ENCODE measurements at places on chromosomes 7 and 10.

- H3K4me1 ChIP-seq = no peaks in the 10 kb centered on the region
- no peak overlapping the region for H3K27ac ChIP-seq
- H3K36me3 ChIP-seq = no peaks in the 10 kb centered on the region
- no peak overlapping the region for H3K4me3 ChIP-seq
- peaks cover 10% of the 10 kb centered on the region for H3K27me3 ChIP-seq
These were observed 188.1 kb upstream of the MYO3A start for GRCh38 chr10:25745976-25746375.

GRCh38 chr7:100022621-100023020 is 7.2 kb downstream of the ZKSCAN1 start:
- no peaks in the 10 kb centered on the region for H3K27me3 ChIP-seq
- no peak overlapping the region for H3K4me3 ChIP-seq
- DNase-seq = no peak
- peaks cover 79% of the 10 kb centered on the region for H3K36me3 ChIP-seq
- peaks cover 24% of the 10 kb centered on the region for H3K4me1 ChIP-seq

- H3K27ac ChIP-seq = no peak overlapping the region
- no peaks in the 10 kb centered on the region for H3K27me3 ChIP-seq
- no peak for DNase-seq
These were observed 158.9 kb downstream of the KLF6 start for GRCh38 chr10:3625959-3626751.

GRCh38 chr10:108249940-108250339 is 1085.4 kb upstream of the SORCS1 start:
- no peak overlapping the region for H3K4me3 ChIP-seq
- H3K27me3 ChIP-seq = no peaks in the 10 kb centered on the region
- peaks cover 3% of the 10 kb centered on the region for H3K4me1 ChIP-seq
- DNase-seq = no peak
- H3K27ac ChIP-seq = no peak overlapping the region

DNA sequence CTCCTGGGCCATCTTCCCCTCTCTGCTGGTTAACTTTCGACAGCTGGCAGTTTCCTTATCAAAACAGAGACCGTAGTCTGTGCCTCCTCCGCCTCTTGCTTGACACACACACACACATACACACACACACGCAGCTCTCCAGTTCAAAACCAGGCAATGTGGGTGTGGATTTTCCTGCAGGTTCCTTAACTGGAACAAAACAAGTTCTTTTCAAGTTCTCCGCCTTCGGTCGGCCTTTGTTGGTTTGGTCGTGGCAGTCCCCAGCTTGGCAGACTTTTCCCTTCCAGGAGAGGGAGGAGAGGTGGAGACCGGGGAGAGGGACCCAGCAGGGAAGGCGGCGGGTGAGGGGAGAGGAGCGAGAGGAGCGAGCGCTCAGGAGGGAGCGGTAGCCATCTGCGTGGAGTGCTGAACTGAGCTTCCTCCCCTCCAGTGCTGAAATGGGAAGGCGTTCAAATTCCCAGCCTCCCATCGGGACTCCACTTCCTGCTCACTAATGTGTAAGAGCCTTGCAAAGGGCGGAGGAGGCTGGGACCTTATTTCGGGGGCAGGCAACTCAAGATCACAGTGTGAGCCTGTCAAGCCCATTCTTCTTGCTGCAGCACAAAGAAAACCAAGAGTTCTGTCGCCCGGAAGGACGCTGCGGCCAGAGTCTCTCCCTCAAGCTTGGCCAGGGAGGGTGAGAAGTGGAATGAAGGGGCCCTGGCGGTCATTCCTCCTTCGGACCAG is 120.6 kb downstream of the PRPF18 start:
- no peaks in the 10 kb centered on the region for H3K27me3 ChIP-seq
- peaks cover 2% of the 10 kb centered on the region for H3K36me3 ChIP-seq
- peak overlapping the region; percentile 36 for H3K4me3 ChIP-seq
- DNase-seq = no peak
- H3K27ac ChIP-seq = peak overlapping the region; percentile 21
- H3K4me1 ChIP-seq = peaks cover 17% of the 10 kb centered on the region

- H3K4me1 ChIP-seq = no peaks in the 10 kb centered on the region
- no peak overlapping the region for H3K4me3 ChIP-seq
- no peaks in the 10 kb centered on the region for H3K27me3 ChIP-seq
- no peak for DNase-seq
These were observed 12.5 kb upstream of the COL13A1 start for GRCh38 chr10:69789164-69789576.
